ENCODE measurements at places on chromosomes 13 and 19. TPM values are rescaled to one million over a fixed set of nuclear protein-coding genes. Genes with fewer than 3 reads are reported as not detected.

Gene MBD3L2
- total RNA-seq = not detected

DNA sequence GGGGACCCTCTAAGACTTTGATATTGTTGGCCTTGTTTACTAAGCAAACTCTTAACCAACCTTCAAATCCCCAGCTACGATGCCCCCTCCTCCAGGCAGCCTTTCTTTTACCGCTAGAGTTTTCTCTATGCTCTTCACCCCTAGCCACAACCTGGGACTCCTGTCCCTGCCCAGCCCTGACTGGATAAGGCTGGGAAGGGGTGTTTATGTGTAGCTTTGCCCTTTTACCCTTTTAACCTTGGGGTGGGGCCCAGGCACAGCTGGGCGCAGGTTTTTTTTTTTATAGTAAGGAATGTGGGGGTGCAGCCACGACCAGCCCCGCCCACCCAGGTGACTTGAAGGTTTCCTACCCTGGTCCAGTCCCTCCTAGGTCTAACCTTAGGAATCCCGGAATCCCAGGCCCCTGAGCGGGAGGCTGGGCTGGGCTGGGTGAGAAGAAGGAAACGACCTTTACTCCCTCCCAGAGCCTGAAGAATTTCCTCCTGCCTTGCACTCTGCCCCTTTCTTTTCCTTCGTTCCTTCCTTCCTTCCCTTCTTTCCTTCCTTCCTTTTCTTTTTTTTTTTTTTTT is 12.2 kb downstream of the TJP3 start:
- DNase-seq = no peak
- peak overlapping the region; percentile 9 for H3K27ac ChIP-seq
- no peak overlapping the region for H3K4me3 ChIP-seq
- H3K27me3 ChIP-seq = no peaks in the 10 kb centered on the region
- H3K36me3 ChIP-seq = no peaks in the 10 kb centered on the region

DNA sequence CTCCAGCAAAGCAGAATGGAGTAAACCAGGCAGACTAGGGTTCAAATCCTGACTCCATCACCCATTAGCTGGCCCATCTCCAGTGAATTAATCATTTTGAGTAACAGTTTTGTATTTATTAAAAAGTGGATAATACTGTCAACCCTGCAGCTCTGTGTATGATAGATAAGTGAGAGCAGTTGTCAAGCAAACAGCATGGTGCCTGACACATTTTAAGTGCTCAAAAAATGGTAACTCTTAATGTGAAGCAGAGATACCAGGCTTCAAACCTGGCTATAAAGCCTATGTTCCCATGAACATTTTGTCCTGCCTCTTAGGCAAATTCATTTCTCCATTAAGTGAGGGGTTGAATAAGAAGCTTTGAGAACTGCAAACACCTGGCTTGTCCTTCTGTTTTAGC is 409.6 kb downstream of the TBC1D4 start:
- no peak overlapping the region for H3K4me3 ChIP-seq
- H3K4me1 ChIP-seq = no peaks in the 10 kb centered on the region
- H3K36me3 ChIP-seq = no peaks in the 10 kb centered on the region
- no peaks in the 10 kb centered on the region for H3K27me3 ChIP-seq
- H3K27ac ChIP-seq = no peak overlapping the region
- DNase-seq = no peak

GRCh38 chr13:60646620-60647019 is 249.6 kb downstream of the TDRD3 start:
- H3K4me3 ChIP-seq = no peak overlapping the region
- no peaks in the 10 kb centered on the region for H3K36me3 ChIP-seq
- H3K27ac ChIP-seq = no peak overlapping the region
- H3K4me1 ChIP-seq = no peaks in the 10 kb centered on the region
- no peaks in the 10 kb centered on the region for H3K27me3 ChIP-seq
- DNase-seq = no peak

DNA sequence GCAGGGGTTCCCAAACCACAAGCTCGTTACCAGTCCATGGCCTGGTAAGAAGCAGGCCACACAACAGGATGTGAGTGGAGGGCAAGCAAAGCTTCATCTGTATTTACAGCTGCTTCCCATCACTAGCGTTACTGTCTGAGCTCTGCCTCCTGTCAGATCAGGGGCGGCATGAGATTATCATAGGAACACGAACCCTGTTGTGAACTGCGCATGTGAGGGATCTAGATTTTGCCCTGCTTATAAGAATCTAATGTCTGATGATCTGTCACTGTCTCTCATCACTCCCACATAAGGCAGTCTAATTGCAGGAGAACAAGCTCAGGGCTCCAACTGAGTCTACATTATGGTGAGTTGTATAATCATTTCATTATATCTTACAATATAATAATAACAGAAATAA is 677.4 kb upstream of the SLITRK6 start:
- DNase-seq = no peak
- no peak overlapping the region for H3K4me3 ChIP-seq
- no peaks in the 10 kb centered on the region for H3K4me1 ChIP-seq
- H3K27ac ChIP-seq = no peak overlapping the region

DNA sequence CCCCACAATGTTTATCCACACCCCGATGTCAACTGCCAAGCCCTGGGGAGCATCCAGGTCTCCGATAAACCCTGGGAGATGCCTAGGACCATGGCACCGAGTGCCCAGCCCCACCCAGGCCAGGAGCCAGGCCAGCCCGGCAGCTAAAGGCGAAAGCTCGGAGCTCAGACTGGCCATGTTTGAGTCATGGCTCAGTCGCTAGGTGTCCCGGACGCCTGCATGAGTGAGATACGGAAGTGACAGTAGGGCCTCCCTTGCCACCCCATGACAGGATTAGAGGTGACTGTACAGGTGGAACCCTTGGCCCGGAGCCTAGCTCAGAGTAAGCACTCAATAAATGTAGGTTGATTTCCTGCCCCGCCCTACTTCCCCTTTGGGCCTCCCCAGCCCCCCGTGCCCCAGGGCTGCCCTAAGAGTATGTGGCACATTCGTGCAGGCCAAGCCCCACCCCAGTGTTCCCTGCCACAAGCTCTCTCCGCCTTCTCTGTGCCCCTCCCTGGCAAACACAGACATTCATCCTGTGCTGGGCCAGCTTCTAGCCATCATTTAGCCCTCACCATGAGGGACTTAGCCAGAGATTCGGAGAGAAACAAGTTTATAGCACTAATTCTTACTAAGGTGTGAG is 5.8 kb upstream of the TPM4 start:
- peaks cover 24% of the 10 kb centered on the region for H3K36me3 ChIP-seq
- H3K4me3 ChIP-seq = peak overlapping the region; percentile 96
- H3K27ac ChIP-seq = peak overlapping the region; percentile 83
- no peaks in the 10 kb centered on the region for H3K27me3 ChIP-seq
- peaks cover 59% of the 10 kb centered on the region for H3K4me1 ChIP-seq

All from HCT116 (cell line).